ENCODE measurements at places on chromosomes 4 and X.

DNA sequence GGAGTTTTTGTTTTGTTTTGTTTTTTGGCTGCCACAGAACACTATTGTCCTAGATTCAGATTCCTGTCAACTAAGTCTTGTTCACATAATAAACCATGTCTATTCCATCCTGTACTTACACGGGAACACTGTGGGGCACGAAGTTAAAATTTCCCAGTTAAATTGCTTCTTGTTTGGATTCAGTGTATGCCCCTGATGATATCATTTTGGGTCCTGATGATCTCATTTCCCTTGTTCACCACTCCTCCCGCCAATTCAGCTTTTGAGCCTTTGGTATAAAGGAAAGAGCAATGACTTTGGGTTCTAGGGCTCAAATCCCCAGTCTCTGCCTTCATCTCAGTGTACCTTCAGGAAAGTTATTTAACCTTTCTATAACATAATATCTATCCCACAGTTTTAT is 333.5 kb downstream of the FBXW7 start:
- DNase-seq: no peak

- DNase-seq: no peak
Measured at GRCh38 chrX:41273638-41274037, 60.3 kb upstream of the DDX3X start.

- no peak for DNase-seq
Measured at GRCh38 chrX:31165241-31166035, 93.6 kb upstream of the FTHL17 start.

DNA sequence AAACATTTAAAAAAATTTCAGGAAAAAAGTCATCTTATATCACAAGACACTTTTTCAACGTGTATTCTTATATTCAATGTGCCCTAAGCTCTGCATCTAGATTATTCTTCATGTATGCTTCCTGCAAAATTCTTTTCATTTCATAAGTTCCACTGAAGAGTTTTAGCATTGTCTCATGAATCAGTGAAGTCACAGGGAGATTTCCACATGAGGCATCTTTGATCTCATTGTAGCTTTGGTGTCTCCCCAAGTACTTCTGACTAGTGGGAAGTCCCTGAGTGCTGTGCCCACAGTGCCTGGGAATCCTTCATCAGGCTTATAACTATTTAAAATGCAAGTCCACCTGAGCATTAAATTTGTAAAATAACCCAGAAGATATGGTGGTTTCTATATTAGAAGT is 123.8 kb downstream of the MAD2L1 start:
- DNase-seq: no peak

GRCh38 chr4:41797260-41797659 is 48.7 kb upstream of the PHOX2B start:
- no peak for DNase-seq

DNA sequence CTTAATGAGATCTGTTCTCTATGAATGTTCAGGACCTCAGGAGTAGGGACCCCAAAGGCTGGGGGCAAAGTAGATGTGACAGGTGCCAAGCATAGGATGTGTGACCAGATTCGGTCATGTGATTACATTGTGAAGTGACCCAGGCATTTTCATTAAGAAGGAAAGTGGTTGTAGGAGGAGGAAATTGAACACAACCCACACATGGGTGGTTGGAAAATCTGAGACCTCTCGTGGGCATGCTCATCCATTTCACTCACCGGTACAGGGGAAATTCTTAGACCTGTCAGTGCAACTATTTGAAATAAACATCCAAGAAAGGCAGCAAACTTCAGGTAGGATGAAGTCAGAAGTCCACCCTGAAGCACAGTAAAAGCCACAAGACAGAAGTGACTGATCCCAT is 43.5 kb upstream of the CD99 start:
- no peak for DNase-seq

- DNase-seq: no peak
Measured at GRCh38 chr4:73967866-73968265, 14.0 kb downstream of the PF4 start.

GRCh38 chrX:125210146-125210545 is 109.5 kb upstream of the TEX13C start:
- no peak for DNase-seq
